Dorsolateral prefrontal cortex (tissue), 122 donors: ENCODE measurements at places on chromosomes 1 and 21. TPM values are rescaled to one million over a fixed set of nuclear protein-coding genes. Genes with fewer than 3 reads are reported as not detected.

SDC3 gene
- total RNA-seq: 138 TPM

DIP2A gene
- 74.4 TPM for total RNA-seq

FAM89A gene
- total RNA-seq: 7.1 TPM

AADACL3 gene
- not detected for total RNA-seq

NBPF6 gene
- not detected for total RNA-seq

OR2T2 gene
- total RNA-seq: 0.40 TPM

MFSD2A gene
- total RNA-seq: 30.2 TPM
